Common myeloid progenitor, CD34-positive (primary cell): ENCODE measurements at places on chromosomes 7 and 10.

GRCh38 chr10:120286280-120286679 lies 170.7 kb upstream of the PLPP4 start:
- DNase-seq: no peak
- H3K4me3 ChIP-seq: no peak overlapping the region
- H3K27me3 ChIP-seq: no peaks in the 10 kb centered on the region
- H3K36me3 ChIP-seq: no peaks in the 10 kb centered on the region

- no peak overlapping the region for H3K4me3 ChIP-seq
- peaks cover under 1% of the 10 kb centered on the region for H3K27me3 ChIP-seq
- no peaks in the 10 kb centered on the region for H3K4me1 ChIP-seq
- no peaks in the 10 kb centered on the region for H3K36me3 ChIP-seq
- no peak overlapping the region for H3K27ac ChIP-seq
Observed at GRCh38 chr7:121940918-121941317, 68.0 kb downstream of the PTPRZ1 start.

GRCh38 chr7:103573479-103574058 lies 127.6 kb upstream of the SLC26A5 start:
- no peaks in the 10 kb centered on the region for H3K27me3 ChIP-seq
- no peak overlapping the region for H3K27ac ChIP-seq
- H3K4me1 ChIP-seq: no peaks in the 10 kb centered on the region
- peak; percentile 48 for DNase-seq
- no peak overlapping the region for H3K4me3 ChIP-seq

- DNase-seq: no peak
- peaks cover 4% of the 10 kb centered on the region for H3K4me1 ChIP-seq
- H3K4me3 ChIP-seq: no peak overlapping the region
Observed at GRCh38 chr10:34217524-34217923, 597.6 kb downstream of the PARD3 start.

- H3K4me1 ChIP-seq: no peaks in the 10 kb centered on the region
- H3K4me3 ChIP-seq: no peak overlapping the region
- no peak for DNase-seq
Observed at GRCh38 chr10:30846710-30847109, 185.0 kb downstream of the ZNF438 start.

DNA sequence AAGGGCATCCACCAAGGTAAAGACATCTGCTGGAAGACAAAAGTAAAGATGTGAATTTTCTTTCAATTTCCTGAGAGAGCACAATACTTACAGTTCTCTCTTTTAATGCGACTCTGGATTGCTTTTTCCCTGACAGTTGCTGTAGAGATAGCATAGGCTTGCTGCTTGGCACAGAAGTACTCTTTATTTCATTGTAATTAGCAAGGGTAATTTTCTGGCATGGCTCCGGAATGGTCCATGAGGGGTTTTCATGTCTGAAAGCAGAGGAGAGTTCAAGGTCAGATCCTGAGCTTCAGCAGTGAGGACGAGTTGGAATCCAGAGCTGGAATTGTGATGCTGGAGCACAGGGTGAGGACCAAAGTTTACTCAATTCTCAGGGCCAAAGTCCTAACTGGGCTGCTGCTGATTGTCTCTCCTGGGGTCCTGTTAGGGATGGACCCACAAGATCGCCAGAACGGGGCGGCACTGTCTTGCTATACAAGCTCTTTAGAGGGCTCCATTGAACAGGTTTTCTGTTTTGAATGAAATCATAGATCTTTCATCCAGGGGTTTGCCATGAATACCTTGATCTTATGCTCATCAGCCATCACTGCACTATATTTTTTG lies 190.0 kb upstream of the MKI67 start:
- H3K4me3 ChIP-seq: no peak overlapping the region
- no peaks in the 10 kb centered on the region for H3K36me3 ChIP-seq
- H3K4me1 ChIP-seq: no peaks in the 10 kb centered on the region
- no peaks in the 10 kb centered on the region for H3K27me3 ChIP-seq

DNA sequence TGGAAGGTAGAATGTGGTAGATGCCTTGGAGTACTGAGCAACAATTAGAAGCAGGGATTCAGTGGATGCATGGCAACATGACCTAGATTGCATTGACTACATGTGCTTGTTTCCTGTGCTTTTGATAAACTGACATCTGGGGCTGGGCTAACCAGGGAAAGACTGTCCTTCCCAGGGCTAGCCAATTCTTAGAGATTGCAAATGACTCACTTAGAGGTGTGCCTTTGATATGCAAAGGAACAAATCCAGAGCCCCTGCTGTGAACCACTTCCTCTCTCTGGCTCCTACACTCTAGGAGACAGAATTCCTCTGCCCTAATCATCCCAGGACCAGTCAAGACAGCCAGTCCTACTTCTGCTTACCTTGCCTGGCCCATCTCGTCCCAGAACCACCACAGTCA lies 651.5 kb downstream of the LRMDA start:
- no peak overlapping the region for H3K4me3 ChIP-seq
- H3K27me3 ChIP-seq: no peaks in the 10 kb centered on the region
- H3K36me3 ChIP-seq: no peaks in the 10 kb centered on the region
- DNase-seq: no peak
- peaks cover 10% of the 10 kb centered on the region for H3K4me1 ChIP-seq

- H3K4me3 ChIP-seq: no peak overlapping the region
- DNase-seq: peak; percentile 65
- H3K4me1 ChIP-seq: peaks cover 30% of the 10 kb centered on the region
- H3K27ac ChIP-seq: no peak overlapping the region
Observed at GRCh38 chr10:46228563-46229071, 58.2 kb upstream of the ANTXRL start.

DNA sequence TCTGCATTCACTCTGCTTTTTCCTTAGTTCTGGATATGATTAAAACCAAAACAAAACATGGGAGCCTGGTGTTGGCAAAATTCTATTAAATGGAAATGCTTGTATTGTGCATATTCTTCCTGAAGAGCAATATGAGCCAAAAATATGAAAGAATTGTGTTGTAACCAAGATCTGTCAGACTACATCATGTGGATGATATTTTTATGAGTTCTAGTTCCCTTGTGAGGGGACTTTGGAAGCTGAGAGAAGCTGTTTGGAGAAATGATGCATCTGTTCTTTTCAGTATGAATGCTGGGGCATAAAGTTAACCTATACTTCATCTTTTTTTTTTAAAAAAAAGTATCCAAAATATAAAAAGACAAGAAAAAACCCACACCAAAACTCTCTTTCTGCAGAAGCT lies 782.7 kb downstream of the ANKRD7 start:
- H3K27ac ChIP-seq: no peak overlapping the region
- DNase-seq: no peak
- H3K36me3 ChIP-seq: no peaks in the 10 kb centered on the region
- no peak overlapping the region for H3K4me3 ChIP-seq

DNA sequence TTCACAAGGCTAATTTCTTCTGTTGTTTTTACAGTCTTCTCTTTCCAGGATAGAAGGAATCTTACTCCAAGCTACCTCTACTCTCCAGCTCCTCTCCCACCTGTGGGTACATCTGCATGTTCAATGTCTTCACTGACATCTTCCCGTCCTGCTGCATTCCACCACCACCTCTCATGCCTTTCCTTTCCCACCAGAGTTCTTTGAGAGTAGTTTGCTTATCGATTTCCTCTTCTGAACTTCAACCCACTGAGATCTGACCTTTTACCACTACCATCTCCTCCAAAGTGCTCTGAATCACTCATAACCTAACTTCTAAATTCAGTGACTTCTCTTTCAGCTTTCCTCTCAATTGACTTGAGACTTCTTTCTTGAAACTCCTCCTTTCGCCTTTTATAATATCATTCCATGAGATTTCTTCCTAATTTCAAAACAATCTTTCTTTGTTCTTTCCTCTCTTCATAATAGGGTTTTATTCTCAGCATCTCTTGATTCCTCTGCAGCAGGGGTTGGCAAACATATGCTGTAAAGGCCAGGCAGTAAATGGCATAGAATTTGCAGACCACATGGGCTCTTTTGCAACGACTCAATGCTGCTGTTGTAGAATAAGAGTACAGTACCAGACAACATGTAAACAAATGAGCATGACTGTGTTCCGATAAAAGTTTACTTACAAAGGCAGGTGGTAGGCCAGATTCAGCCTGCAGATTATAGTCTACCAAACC lies 22.1 kb downstream of the ACSL5 start:
- H3K27ac ChIP-seq: no peak overlapping the region
- no peaks in the 10 kb centered on the region for H3K4me1 ChIP-seq

- peaks cover 9% of the 10 kb centered on the region for H3K4me1 ChIP-seq
- peaks cover 14% of the 10 kb centered on the region for H3K27me3 ChIP-seq
- DNase-seq: no peak
- H3K36me3 ChIP-seq: no peaks in the 10 kb centered on the region
- H3K27ac ChIP-seq: no peak overlapping the region
- no peak overlapping the region for H3K4me3 ChIP-seq
Observed at GRCh38 chr10:70445718-70446657, 4.5 kb upstream of the NODAL start.

- no peak overlapping the region for H3K4me3 ChIP-seq
- no peak overlapping the region for H3K27ac ChIP-seq
- peaks cover 3% of the 10 kb centered on the region for H3K27me3 ChIP-seq
- H3K4me1 ChIP-seq: no peaks in the 10 kb centered on the region
- no peak for DNase-seq
Observed at GRCh38 chr7:28418966-28419365, 6.6 kb downstream of the CREB5 start.

GRCh38 chr7:92831716-92832533 lies 4.4 kb downstream of the CDK6 start:
- no peaks in the 10 kb centered on the region for H3K27me3 ChIP-seq
- peak overlapping the region; percentile 95 for H3K27ac ChIP-seq
- peak; percentile 74 for DNase-seq
- H3K4me3 ChIP-seq: peak overlapping the region; percentile 81

DNA sequence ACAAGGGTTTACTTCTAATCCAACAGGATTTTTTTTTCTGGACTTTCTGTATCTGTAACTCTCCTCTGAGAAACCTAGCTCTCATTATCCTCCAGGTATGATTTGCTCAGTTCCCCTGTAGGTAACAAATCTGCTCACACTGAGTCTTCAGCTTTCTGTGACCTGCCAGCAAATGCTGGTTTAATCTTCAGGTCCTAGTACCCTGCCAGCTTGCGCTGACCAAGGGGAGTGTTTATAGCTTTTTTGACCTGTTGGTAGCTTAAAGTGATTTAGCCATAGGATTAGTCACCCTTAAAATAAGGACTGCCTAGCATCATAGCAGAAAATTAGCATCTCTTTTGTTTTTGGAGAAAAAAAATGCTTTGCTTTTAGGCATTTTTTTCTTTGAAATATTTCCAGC lies 22.4 kb downstream of the SND1 start:
- H3K27ac ChIP-seq: no peak overlapping the region
- H3K4me1 ChIP-seq: peaks cover 3% of the 10 kb centered on the region
- H3K27me3 ChIP-seq: no peaks in the 10 kb centered on the region

DNA sequence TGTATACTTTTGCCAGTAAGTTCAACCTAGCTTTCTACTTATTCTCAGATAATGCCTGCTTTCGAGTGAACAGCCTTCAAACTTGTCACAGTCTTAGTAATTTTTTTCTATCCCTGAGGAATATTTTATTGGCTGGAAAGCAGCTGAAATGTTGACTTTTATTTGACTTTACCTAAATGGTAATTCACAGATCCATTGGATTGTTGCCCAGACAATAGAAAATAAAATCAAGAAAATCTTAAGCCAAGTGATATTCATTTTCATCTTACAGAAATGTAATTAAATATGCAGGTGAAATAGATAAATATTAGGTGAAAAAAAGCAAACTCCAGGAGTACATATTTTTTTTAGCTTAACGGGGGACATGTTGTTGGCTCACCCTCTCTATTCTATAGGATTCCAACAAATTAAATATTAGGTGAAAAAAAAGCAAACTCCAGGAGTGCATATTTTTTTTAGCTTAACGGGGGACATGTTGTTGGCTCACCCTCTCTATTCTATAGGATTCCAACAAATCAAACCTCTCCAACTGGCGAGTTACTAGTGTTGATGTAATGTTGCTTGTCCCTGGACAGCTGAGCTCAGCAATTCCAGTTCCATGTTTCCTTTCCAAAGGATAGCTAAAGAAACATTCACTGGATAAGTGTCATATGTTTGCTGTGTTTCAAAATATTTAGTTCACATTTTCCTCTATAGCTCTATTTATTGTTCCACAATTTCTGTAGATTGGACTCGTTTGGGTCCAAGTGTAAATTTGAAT lies 4.2 kb downstream of the TMEM26 start:
- H3K27me3 ChIP-seq: peaks cover 16% of the 10 kb centered on the region
- no peak for DNase-seq
- peaks cover 16% of the 10 kb centered on the region for H3K4me1 ChIP-seq
- H3K4me3 ChIP-seq: no peak overlapping the region

DNA sequence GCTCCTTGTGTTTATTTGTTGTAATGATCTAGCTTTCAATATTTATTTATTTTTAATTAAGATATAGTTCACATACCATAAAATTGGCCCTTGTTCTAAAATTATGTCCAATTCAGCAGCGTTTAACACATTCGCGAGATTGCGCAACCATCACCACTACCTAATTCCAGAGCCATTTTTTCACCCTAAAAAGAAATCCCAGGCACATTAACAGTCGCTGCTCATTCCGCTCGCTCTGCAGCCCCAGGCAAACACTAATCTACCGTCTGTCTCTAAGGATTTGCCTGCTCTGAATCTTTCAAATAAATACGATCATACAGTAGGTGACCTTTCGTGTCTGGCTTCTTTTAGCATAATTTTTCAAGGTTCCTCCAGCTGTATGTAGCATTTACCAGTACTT lies 616.7 kb downstream of the CALN1 start:
- no peaks in the 10 kb centered on the region for H3K4me1 ChIP-seq
- H3K27me3 ChIP-seq: no peaks in the 10 kb centered on the region

- no peaks in the 10 kb centered on the region for H3K27me3 ChIP-seq
- H3K36me3 ChIP-seq: no peaks in the 10 kb centered on the region
- DNase-seq: no peak
- no peaks in the 10 kb centered on the region for H3K4me1 ChIP-seq
- H3K27ac ChIP-seq: no peak overlapping the region
- H3K4me3 ChIP-seq: no peak overlapping the region
Observed at GRCh38 chr7:80088705-80089104, 45.9 kb upstream of the GNAI1 start.

GRCh38 chr10:88127269-88127668 lies 263.8 kb downstream of the PTEN start:
- H3K27ac ChIP-seq: no peak overlapping the region
- no peaks in the 10 kb centered on the region for H3K36me3 ChIP-seq
- H3K4me3 ChIP-seq: no peak overlapping the region

- peaks cover 26% of the 10 kb centered on the region for H3K4me1 ChIP-seq
- H3K27me3 ChIP-seq: no peaks in the 10 kb centered on the region
- H3K27ac ChIP-seq: peak overlapping the region; percentile 81
- H3K4me3 ChIP-seq: peak overlapping the region; percentile 83
- peaks cover 2% of the 10 kb centered on the region for H3K36me3 ChIP-seq
- peak; percentile 86 for DNase-seq
Observed at GRCh38 chr10:103659674-103660363, 166.3 kb downstream of the NEURL1 start.

- H3K27me3 ChIP-seq: no peaks in the 10 kb centered on the region
- DNase-seq: peak; percentile 81
- H3K4me3 ChIP-seq: no peak overlapping the region
Observed at GRCh38 chr10:70656489-70656888, 15.8 kb upstream of the ADAMTS14 start.
